Naive thymus-derived CD8-positive, alpha-beta T cell (primary cell): ENCODE measurements at places on chromosomes 1 and 21. TPM values are rescaled to one million over a fixed set of nuclear protein-coding genes. Genes with fewer than 3 reads are reported as not detected.

- H3K27ac ChIP-seq, result peak overlapping the region; percentile 93
- H3K27me3 ChIP-seq, result peaks cover 8% of the 10 kb centered on the region
- no peak for DNase-seq
- H3K36me3 ChIP-seq, result no peaks in the 10 kb centered on the region
- H3K4me1 ChIP-seq, result peaks cover 29% of the 10 kb centered on the region
Measured at GRCh38 chr1:204285436-204286305, 71.9 kb upstream of the GOLT1A start.

DNA sequence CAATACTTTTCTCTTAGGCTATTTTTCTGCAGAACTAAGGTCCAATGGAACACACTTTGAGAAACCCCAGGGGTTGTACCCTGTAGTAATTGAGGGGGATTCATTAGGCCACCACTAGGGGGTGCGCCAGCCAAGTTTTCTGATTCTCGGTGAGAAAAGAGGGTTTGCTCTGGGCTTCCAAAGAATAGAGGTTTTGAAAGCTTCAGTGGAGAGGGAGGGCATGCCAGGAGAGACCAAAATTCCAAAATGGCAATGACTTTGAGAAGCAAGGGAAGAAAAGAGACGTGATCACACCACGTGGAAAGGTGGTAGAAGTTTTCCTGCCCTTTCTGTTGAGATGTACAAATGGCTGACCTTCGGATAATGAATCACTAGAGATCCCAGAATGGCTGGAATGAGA is 323.3 kb downstream of the RPS6KC1 start:
- no peaks in the 10 kb centered on the region for H3K36me3 ChIP-seq
- no peak overlapping the region for H3K27ac ChIP-seq
- H3K27me3 ChIP-seq, result peaks cover 7% of the 10 kb centered on the region
- peak; percentile 28 for DNase-seq
- no peaks in the 10 kb centered on the region for H3K4me1 ChIP-seq

DNA sequence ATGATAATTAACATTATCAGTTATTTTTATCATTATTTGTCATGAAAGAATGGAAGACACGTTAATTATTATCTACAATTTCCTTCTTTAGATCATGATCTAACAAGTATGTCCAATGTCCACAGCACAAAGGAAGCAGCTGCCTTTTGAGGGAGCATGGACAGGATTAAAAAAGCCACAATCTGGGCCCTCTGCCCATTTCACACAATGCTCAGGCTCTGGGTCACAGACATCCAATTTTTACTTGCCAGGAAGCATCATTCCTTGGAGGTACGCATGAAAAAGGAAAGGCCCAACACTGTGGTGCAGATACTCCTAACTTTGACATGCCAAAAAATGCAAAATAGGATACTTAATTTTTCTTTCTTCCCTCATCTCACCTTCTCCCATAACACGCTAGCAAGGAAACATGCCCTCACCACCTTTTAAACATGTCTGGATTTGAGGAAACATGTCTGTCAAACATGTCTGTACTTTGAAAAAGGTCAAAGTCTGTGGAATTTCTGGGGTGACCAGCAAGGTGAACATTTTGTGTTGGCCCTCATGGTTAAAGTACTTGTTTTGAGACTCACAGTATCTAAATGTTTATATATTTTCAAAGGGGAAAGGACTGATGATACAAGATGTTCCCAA is 40.0 kb downstream of the GADD45A start:
- H3K27ac ChIP-seq, result no peak overlapping the region
- no peak for DNase-seq
- no peaks in the 10 kb centered on the region for H3K27me3 ChIP-seq

SEC16B gene
- not detected for total RNA-seq

DNA sequence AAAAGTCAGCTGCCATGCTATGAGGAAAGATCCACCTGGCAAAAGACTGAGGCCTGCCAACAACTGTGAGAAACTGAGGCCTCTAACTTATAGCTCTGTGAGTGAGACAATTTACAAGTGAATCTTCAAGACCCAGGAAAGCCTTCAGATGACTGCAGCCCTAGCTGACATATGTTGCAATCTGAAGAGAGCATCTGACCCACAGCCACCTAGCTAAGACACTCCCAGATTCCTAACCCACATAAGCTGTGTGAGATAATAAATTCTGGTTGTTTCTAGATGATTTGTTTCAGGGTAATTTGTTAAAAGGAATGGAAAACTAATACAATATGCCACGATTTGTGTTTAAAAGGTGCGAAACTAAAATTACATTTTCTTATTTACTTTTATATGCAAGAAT is 55.1 kb downstream of the HFM1 start:
- no peak for DNase-seq
- H3K4me1 ChIP-seq, result no peaks in the 10 kb centered on the region

- peaks cover 5% of the 10 kb centered on the region for H3K4me1 ChIP-seq
- H3K4me3 ChIP-seq, result no peak overlapping the region
- no peak for DNase-seq
- peaks cover 2% of the 10 kb centered on the region for H3K36me3 ChIP-seq
- no peak overlapping the region for H3K27ac ChIP-seq
- H3K27me3 ChIP-seq, result no peaks in the 10 kb centered on the region
Measured at GRCh38 chr1:59674595-59674994, 140.2 kb upstream of the HOOK1 start.
